HT1080 (cell line): ENCODE measurements at places on chromosomes 5 and 9. TPM values are rescaled to one million over a fixed set of nuclear protein-coding genes. Genes with fewer than 3 reads are reported as not detected.

ISL1 gene
- 1.3 and 1.9 TPM in 2 replicates for total RNA-seq

TAF7 gene
- 42.6 and 48.1 TPM in 2 replicates for total RNA-seq

SOX30 gene
- not detected in 2 replicates for total RNA-seq

PCDHB13 gene
- 0.06 TPM in 1 of 2 replicates, not detected in the other for total RNA-seq

COL5A1 gene
- total RNA-seq, result 5.4 and 6.5 TPM in 2 replicates

IER5L gene
- 58.9 and 76.5 TPM in 2 replicates for total RNA-seq

NKD2 gene
- not detected in 2 replicates for total RNA-seq

FOXD1 gene
- 146 and 192 TPM in 2 replicates for total RNA-seq

PCDHGB7 gene
- 0.47 and 0.53 TPM in 2 replicates for total RNA-seq

CKMT2 gene
- not detected in 2 replicates for total RNA-seq
